ENCODE measurements at places on chromosomes 3 and 15.
A peak's percentile ranks its signal among the peaks of the same experiment; 100 is the strongest.

- DNase-seq: peak; percentile 17
Observed at GRCh38 chr3:197209366-197210260, 88.8 kb downstream of the DLG1 start.

DNA sequence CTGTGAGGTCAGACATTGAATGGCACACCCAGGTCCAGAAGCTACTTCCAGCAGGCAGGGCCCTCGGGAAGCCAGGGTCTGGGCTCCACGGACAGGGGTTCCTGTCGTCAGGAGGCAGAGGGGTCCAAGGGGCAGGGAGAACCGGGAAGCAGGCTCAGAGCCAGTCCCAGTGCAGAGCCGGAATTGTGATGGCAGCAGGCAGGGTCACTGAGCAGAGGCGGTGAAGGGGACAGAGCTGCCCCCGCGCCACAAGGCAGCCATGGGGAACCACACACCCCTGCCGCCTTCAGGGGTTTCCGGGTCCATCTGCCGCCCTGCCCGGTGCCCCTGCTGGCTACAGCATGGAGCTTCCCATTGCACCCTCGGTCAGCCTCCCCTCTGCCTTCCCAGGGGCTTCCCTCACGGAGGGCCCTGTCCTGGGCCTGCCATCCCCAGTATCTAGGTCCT lies 136.9 kb downstream of the NSMCE3 start:
- no peak for DNase-seq

- no peak for DNase-seq
Observed at GRCh38 chr3:106063909-106064308, 195.1 kb upstream of the CBLB start.

- DNase-seq: no peak
Observed at GRCh38 chr3:41848753-41849574, 112.9 kb downstream of the ULK4 start.

- DNase-seq: peak; percentile 73
Observed at GRCh38 chr3:171813897-171814460, 3.7 kb upstream of the PLD1 start.

DNA sequence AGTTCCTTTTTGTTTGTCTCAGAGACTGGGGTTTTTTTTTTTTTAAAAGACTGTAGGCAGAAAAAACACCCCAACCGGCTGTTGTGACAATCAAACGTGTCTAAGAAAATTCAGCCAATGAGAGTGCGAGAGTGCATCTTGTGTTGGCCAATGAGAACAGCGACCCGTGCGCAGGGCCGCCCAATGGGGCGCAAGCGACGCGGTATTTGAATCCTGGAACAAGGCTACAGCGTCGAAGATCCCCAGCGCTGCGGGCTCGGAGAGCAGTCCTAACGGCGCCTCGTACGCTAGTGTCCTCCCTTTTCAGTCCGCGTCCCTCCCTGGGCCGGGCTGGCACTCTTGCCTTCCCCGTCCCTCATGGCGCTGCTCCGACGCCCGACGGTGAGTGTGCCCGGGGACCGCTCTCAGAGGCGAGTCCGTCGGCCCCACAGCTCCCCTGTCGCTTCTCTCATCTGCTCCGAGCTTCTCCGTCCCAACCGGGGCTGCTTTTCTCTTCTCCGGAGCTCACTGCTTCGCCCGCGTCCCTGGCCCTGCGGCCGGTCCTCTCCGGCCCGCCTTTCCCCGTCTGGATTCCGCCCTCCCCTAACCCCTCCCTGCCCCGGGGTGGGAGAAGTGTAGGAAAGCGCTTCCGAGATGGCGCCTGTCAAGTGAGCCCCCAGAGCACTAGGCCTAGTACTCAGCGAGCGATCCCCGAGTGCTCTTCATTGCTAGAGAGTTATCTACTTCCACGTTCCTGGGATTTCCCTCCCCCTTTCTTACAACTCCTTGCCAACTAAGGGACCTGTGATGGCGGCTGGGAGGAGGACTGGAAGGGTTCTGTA lies at the start of gene CCNB2:
CCNB2 (plus strand) TSS at position 235 of the 821 bp plus-strand sequence; CDS start at position 358, 123 bp downstream.
- peak; percentile 91 for DNase-seq

Measured in fibroblast of upper back skin (primary cell).